T-helper 2 cell treated with Interferon-gamma antibody and Interleukin-4, amounts not matched to agents 100 ng/mL and 5 ng/mL, for 36 hours (primary cell): ENCODE measurements at places on chromosomes 5 and 9. TPM values are rescaled to one million over a fixed set of nuclear protein-coding genes. Genes with fewer than 3 reads are reported as not detected.

Gene DIPK1B
- total RNA-seq = 1.1 and 1.3 TPM in 2 replicates

Gene ANKRD34B
- not detected in 2 replicates for total RNA-seq

Gene CDX1
- total RNA-seq = not detected in 2 replicates

Gene NEK6
- 28.6 TPM in 2 replicates for total RNA-seq

Gene SH2D3C
- 57.6 and 58.4 TPM in 2 replicates for total RNA-seq

Gene BTNL9
- not detected in 2 replicates for total RNA-seq

Gene SPTAN1
- total RNA-seq = 326 and 333 TPM in 2 replicates

Gene IL5
- total RNA-seq = 7.3 and 7.7 TPM in 2 replicates

Gene AP3B1
- total RNA-seq = 42.4 and 44.2 TPM in 2 replicates

Gene SPATA6L
- 0.14 and 0.27 TPM in 2 replicates for total RNA-seq

Gene ANAPC2
- 68.8 and 69.6 TPM in 2 replicates for total RNA-seq

Gene OMD
- total RNA-seq = not detected in 2 replicates
